Endodermal cell (in vitro differentiated cells): ENCODE measurements at places on chromosomes 2 and 18. TPM values are rescaled to one million over a fixed set of nuclear protein-coding genes. Genes with fewer than 3 reads are reported as not detected.

GRCh38 chr2:239328351-239329191 is 72.2 kb downstream of the HDAC4 start:
- no peaks in the 10 kb centered on the region for H3K36me3 ChIP-seq
- no peak overlapping the region for H3K4me3 ChIP-seq
- H3K4me1 ChIP-seq: peaks cover 6% of the 10 kb centered on the region
- peak; percentile 55 for DNase-seq

- H3K27ac ChIP-seq: peak overlapping the region; percentile 92
- peaks cover 16% of the 10 kb centered on the region for H3K4me1 ChIP-seq
- peak; percentile 96 for DNase-seq
- no peaks in the 10 kb centered on the region for H3K27me3 ChIP-seq
- H3K36me3 ChIP-seq: peaks cover 38% of the 10 kb centered on the region
- peak overlapping the region; percentile 87 for H3K4me3 ChIP-seq
Observed at GRCh38 chr2:85579266-85579935, 2.0 kb downstream of the VAMP8 start.

Gene INPP5D
- total RNA-seq: 0.66 to 1.4 TPM (median 1.2 TPM) in 3 replicates

DNA sequence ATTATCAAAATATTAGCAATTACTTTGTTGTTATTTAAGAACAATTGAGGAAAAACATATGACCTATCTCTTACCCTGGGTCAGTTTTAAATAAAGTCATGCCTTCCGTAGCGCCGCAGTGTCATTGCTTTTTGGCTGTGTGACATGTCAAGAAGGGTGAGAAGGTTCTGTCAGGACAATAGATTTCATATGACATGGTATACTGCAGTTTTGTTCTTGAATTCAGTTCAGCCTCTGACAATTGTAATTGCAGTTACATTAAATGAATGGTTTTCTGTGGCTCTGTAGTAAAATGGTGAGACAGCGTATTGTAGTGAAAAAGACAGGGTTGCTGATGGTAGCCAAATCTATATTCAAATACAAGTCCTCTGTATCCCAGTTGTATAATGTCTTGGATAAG is 307.2 kb downstream of the CDH2 start:
- H3K27me3 ChIP-seq: peaks cover 4% of the 10 kb centered on the region
- no peak for DNase-seq
- H3K4me3 ChIP-seq: no peak overlapping the region
- no peaks in the 10 kb centered on the region for H3K4me1 ChIP-seq

GRCh38 chr2:191266201-191266600 is 21.0 kb downstream of the MYO1B start:
- no peak overlapping the region for H3K4me3 ChIP-seq
- H3K4me1 ChIP-seq: peaks cover 18% of the 10 kb centered on the region
- DNase-seq: no peak
- peaks cover 10% of the 10 kb centered on the region for H3K36me3 ChIP-seq

GRCh38 chr2:136612079-136612478 is 153.3 kb upstream of the THSD7B start:
- peaks cover 32% of the 10 kb centered on the region for H3K27me3 ChIP-seq
- no peak for DNase-seq

GRCh38 chr2:192146069-192147015 is 48.4 kb downstream of the TMEFF2 start:
- no peaks in the 10 kb centered on the region for H3K4me1 ChIP-seq
- H3K36me3 ChIP-seq: no peaks in the 10 kb centered on the region
- DNase-seq: no peak
- no peaks in the 10 kb centered on the region for H3K27me3 ChIP-seq
- H3K4me3 ChIP-seq: no peak overlapping the region
- H3K27ac ChIP-seq: no peak overlapping the region

- peaks cover 74% of the 10 kb centered on the region for H3K36me3 ChIP-seq
Observed at GRCh38 chr2:230814616-230815015, 50.1 kb upstream of the ITM2C start.

Gene KYNU
- 1.0 and 1.2 TPM in 2 replicates for total RNA-seq

Gene TBR1
- total RNA-seq: 1.2 to 5.7 TPM (median 2.0 TPM) in 3 replicates

DNA sequence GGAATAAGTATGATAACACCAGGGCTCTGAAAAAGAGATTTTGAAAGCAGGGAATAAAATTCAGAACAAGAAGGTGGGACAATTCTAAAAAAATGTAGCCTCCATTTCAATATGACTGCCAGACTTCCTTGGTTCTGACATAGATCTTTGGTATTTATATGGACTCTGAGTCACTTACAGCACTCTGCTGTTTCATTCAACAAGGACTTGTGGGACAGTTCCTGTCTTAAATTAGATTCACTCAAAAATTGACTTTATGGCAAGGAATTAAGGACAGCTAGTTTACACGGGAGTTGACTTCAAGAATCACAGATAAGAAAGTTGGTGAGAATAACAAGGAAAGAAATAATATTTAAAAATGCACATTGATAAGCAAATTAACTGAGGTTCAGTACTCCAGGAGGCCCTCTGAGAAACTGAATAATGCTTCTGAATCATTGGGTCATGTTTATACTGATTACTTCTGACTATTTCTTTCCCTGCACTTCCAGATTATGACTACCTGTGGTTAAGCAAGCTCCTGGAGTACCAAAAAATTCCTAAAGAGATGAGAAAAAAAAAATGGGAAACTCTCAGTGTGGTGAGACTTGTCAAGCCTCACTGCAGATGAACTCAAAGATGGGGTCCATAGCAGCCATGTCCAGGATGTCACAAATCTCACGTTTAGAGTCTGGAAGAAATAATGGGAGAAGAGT is 828.3 kb upstream of the PIK3C3 start:
- DNase-seq: no peak
- no peaks in the 10 kb centered on the region for H3K27me3 ChIP-seq
- no peak overlapping the region for H3K4me3 ChIP-seq
- no peaks in the 10 kb centered on the region for H3K36me3 ChIP-seq
- H3K27ac ChIP-seq: no peak overlapping the region
- H3K4me1 ChIP-seq: no peaks in the 10 kb centered on the region

- no peak overlapping the region for H3K4me3 ChIP-seq
- no peak for DNase-seq
- peaks cover 8% of the 10 kb centered on the region for H3K4me1 ChIP-seq
- no peak overlapping the region for H3K27ac ChIP-seq
- H3K27me3 ChIP-seq: no peaks in the 10 kb centered on the region
Observed at GRCh38 chr18:45049578-45050319, 369.1 kb downstream of the SETBP1 start.

DNA sequence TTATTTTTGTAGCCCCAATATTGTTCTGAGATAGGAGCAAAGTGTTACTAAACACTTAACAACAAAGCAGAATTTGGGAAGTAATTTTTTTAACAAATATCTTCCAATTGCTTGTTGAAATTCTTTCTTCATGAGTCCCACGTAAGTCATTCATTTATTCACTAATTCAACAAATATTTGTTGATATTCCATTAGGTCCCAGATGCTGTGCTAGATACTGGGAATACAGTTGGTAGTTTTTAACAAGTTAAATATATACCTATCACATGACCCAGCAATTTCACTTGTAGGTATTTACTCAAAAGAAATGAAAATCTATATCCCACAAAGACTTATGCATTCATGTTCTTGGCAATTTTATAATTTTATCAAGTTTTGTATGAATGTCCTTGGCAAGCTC is 7.0 kb upstream of the BBS5 start:
- H3K27ac ChIP-seq: no peak overlapping the region
- no peaks in the 10 kb centered on the region for H3K27me3 ChIP-seq
- peaks cover 4% of the 10 kb centered on the region for H3K4me1 ChIP-seq
- H3K4me3 ChIP-seq: no peak overlapping the region

GRCh38 chr2:127007652-127008051 is 99.3 kb downstream of the BIN1 start:
- no peak overlapping the region for H3K4me3 ChIP-seq
- H3K4me1 ChIP-seq: peaks cover 6% of the 10 kb centered on the region
- H3K36me3 ChIP-seq: no peaks in the 10 kb centered on the region
